ENCODE measurements at places on chromosomes 11 and 22. TPM values are rescaled to one million over a fixed set of nuclear protein-coding genes. Genes with fewer than 3 reads are reported as not detected.

CCDC116 gene
- total RNA-seq, result 0.08 TPM

C1QTNF4 gene
- total RNA-seq, result 0.08 TPM

SLC39A13 gene
- 51.6 TPM for total RNA-seq

OR51B4 gene
- not detected for total RNA-seq

MED15 gene
- 27.6 TPM for total RNA-seq

SLC22A25 gene
- not detected for total RNA-seq

CASP5 gene
- total RNA-seq, result not detected

SLC1A2 gene
- 71.1 TPM for total RNA-seq

MMP13 gene
- not detected for total RNA-seq

OR2AG2 gene
- total RNA-seq, result 0.08 TPM

CYP2D6 gene
- 0.12 TPM for total RNA-seq

OR51B2 gene
- total RNA-seq, result not detected

NOX4 gene
- total RNA-seq, result 0.23 TPM

GRAMD1B gene
- 0.68 TPM for total RNA-seq

NLRP14 gene
- total RNA-seq, result not detected

EFCAB6 gene
- 1.1 TPM for total RNA-seq

MS4A12 gene
- not detected for total RNA-seq

ALDH3B1 gene
- total RNA-seq, result 18.6 TPM

TRIM48 gene
- total RNA-seq, result not detected

SPI1 gene
- not detected for total RNA-seq

EPS8L2 gene
- total RNA-seq, result 83.2 TPM

MPZL2 gene
- 0.08 TPM for total RNA-seq

GTSE1 gene
- total RNA-seq, result not detected

CENPM gene
- 9.2 TPM for total RNA-seq

TRIOBP gene
- 90.2 TPM for total RNA-seq

RIMBP3C gene
- 0.15 TPM for total RNA-seq

VPREB1 gene
- not detected for total RNA-seq

CRYBA4 gene
- total RNA-seq, result not detected

RPS13 gene
- 796 TPM for total RNA-seq

CCDC87 gene
- total RNA-seq, result 0.15 TPM

SLC25A18 gene
- not detected for total RNA-seq

CTSF gene
- 11.3 TPM for total RNA-seq

NR1H3 gene
- total RNA-seq, result 15.5 TPM

SLN gene
- total RNA-seq, result not detected

FAR1 gene
- total RNA-seq, result 45.3 TPM

CABP4 gene
- total RNA-seq, result not detected

OR10AG1 gene
- total RNA-seq, result not detected

ALX4 gene
- not detected for total RNA-seq

OTOG gene
- not detected for total RNA-seq

KRTAP5-4 gene
- not detected for total RNA-seq
